ENCODE measurements at places on chromosomes 12 and 14.

DNA sequence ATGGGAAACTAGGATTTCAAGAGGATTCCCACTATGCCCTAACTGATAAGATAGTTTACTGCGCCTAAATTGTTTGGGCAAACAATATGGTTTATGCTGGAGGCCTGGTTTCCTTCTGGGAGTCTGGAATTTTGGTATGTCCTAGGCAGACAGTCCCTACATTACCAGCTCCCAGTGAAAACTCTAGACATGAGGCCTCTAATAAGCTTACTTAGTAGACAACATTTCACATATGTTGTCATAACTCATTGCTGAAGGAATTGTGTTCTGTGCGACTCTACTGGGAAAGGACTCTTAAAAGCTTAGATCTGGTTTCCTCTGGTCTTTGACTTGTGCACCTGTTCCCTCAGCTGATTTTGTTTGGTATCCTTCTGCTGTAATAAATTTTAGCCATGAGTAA is 18.0 kb upstream of the PRPF39 start:
- no peak for DNase-seq

- no peak for DNase-seq
Measured at GRCh38 chr12:45204757-45205156, 11.1 kb upstream of the ANO6 start.

DNA sequence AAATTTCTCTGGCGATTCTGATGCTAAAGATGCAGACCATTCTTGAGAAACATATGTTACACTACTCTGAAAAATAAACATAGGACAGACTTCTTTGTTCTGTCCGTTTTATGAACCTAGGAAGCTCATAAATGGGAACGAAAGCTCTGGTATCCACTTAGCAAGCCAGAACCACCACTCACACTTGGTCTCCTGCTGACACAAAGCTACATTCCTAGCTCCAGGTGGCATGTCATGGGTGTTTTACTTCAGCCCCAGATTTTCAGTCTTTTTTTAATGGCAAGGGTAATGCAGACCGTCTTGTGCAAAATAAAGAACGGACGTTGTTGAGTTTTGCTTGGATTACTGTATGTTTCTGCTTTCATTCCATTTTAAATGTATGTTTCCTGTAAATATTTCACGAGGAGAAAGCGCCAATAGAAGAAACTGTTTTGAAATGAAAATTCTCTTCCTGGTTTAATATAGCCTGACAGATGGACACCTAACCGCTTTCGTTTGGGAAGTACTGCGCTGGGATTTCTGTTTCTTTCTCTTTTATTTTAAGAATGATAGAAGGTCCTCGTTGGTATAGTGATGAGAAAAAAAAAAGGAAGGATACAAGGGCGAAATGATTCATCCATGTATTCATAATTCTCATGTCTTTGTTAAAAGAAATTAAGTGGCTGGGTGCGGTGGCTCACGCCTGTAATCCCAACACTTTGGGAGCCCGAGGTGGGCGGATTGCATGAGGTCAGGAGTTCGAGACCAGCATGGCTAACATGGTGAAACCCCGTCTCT is 871 bp upstream of the COQ5 start:
- no peak for DNase-seq

- DNase-seq, result no peak
Measured at GRCh38 chr12:45439039-45439438, 223.1 kb downstream of the ANO6 start.

DNA sequence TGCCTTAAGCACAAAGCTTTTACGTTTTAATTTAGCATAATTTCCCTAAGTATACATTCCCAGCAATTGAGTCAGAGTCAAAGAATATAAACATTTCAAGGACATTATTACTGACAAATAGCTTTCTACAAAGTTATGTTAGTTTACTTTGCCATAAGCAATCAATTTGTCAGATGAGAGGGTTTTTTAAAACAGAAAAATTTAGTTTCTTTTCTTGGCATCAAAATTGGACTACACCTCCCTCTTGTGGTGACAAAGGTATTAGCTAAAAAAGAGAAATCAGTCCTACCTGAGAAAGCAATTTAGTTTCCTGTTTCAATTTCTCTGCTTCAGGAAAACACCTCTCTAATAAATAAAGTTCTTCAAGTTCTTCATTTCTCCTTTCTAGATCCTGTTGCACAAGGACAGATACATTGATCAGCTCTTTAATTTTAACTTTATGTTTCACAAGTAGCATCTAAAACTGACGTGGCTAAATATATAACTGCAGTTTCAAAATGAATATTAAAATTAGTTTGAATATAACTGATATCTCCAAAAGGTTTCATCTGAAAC is 39.9 kb downstream of the DNAI7 start:
- no peak for DNase-seq

DNA sequence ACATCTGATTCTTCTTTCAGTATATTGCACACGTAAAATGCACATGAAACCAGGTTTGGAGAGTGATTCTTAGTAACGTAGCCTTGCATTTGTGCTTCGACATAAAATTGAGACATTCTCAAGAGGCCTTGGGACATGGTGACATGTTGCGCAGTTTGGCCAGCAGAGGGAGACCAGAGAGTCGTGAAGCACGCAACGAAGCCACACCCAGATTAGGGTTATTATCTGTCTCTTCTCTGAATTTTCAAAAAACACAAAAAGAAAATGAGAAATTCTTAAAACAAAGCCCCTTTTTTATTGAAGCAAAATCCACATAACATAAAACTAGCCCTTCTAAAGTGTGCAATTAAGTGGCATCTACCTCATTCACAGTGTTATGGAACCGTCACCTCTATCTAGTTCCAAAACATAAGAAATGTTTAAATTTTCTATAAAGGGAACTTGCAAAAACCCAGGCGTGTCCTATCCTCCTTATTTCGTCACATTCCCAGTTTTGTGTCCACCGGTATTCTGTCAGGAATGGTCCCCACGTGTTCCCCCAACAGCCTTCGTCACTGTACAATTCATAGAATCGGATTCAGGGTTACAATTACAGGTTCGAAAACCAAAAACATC is 108.8 kb upstream of the ATF7IP start:
- peak; percentile 54 for DNase-seq

DNA sequence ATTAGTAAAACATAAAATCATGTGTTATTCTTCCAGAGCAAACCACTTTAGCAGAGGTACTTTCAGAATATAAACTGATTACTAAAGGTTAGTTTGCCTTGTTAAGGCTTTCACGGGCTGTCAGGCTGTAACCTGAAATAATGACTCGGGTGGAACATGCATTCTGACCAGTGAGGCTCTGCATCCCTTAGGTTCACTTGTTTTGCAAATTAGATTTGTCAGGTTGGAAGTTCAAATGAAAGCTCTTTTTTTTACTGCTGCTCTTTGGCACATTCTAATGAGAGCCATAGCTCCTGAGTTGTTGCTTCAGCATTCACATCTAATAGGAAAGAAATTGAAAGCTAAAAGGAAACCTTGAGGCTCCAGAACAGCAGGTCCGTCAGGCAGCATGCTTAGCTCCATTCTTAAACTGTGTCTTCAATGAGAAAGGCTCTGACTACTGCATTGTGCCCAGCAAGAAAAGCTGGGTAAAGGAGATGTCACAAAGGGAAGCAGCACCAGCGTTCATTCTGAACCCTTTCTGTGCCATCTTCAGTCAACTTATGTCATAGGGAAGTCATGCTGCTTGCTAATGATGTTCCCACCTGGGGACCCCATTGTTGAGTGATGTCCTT is 445.5 kb upstream of the FBXO33 start:
- DNase-seq, result no peak

DNA sequence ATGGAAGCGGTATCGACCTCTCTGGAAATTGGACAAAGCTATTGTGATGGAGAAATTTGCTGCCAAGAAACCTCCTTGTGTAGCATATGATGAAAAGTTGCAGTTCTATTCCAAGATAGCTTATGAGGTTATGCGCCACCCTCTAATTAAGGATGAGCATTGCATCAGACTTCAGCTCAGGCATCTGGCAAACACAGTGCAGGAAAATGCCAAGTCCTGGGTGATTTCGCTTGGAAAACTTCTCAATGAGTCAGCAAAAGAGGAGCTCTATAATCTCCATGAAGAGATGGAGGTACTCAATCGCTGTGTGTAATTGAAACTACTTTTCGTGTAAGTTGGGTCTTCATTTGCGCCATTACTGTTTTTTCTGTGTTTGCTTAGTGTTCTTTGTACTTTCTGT is 51.2 kb downstream of the DNAH10 start:
- no peak for DNase-seq

DNA sequence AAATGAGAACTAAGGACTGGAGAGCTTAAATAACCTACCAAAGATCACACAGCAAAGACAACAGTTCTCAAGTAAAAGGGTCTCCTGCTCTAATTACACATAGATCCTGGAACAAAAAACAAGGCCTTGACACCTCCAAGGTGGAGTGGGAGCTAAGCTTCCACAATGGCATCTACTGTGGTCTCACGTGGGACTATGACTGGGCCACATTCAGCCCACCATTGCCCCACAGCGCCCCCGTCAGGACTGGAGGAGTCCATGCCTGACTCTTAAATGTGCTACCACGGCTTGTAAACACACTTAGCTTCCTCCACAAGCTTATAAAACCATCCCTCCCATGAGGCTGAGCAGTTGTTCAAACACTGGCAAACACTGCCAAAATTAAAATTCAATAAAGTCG is 88.5 kb downstream of the GCH1 start:
- DNase-seq, result no peak

- no peak for DNase-seq
Measured at GRCh38 chr12:55938826-55939501, 8.0 kb downstream of the DGKA start.

- DNase-seq, result no peak
Measured at GRCh38 chr12:103727638-103728037, 113.4 kb downstream of the NT5DC3 start.

- DNase-seq, result no peak
Measured at GRCh38 chr12:119082496-119082895, 96.2 kb upstream of the HSPB8 start.

DNA sequence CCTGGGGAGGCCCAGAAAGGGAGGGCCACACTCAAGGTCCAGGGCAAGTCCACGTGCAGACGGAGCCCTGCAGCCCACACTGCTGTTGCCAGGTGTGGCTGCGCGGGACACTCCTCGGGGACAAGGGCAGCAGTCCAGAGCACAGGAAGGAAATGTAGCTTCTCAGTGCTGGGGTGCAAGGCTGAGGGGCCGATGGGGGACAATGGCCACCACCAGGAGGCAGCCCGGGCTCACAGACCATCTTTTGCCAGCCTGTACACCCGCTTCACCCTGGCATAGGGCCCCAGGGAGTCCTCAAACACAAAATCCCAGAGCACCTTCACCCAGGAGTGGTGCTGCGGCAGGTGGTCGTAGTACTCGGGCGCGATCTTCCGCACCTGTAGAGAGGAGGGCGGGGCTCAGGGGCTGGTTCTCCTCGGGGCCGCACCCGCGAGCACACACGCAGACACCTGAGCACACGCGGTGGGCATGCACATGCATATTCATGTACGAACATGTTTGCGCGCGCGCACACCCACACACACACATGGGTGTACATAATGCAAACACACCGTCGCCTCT is 12.8 kb downstream of the DEGS2 start:
- no peak for DNase-seq

DNA sequence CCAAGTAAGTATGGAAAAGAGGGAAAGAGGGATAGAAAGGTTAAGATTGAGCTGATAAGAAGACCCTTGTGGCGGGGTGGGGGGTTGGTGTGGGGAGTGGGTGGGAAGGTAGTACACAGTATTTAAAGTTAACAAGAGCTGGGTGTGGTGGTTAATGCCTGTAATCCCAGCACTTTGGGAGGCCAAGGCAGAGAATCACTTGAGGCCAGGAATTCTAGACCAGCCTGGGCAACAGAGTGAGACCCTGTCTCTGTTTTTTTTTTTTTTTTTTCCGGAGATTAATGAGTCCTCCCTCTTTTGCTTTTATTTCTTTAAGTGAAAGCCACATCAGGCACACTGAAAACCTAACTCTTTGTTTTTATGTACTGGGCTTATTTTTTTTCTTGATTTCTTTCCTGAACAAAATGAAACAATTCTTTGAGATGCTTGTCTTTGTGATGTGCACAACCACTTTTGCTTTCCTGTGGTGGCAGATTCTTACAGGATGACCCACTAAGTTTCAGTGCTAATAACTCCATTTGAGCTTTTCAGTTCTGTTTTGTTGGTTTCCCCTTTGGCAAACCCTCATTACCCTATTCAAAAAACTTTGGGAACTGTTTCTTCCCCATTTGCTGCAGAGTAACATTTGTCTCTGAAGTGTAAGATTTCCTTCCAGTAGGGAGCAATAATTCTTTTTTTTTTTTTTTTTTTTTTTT is 54.8 kb downstream of the WNK1 start:
- no peak for DNase-seq

DNA sequence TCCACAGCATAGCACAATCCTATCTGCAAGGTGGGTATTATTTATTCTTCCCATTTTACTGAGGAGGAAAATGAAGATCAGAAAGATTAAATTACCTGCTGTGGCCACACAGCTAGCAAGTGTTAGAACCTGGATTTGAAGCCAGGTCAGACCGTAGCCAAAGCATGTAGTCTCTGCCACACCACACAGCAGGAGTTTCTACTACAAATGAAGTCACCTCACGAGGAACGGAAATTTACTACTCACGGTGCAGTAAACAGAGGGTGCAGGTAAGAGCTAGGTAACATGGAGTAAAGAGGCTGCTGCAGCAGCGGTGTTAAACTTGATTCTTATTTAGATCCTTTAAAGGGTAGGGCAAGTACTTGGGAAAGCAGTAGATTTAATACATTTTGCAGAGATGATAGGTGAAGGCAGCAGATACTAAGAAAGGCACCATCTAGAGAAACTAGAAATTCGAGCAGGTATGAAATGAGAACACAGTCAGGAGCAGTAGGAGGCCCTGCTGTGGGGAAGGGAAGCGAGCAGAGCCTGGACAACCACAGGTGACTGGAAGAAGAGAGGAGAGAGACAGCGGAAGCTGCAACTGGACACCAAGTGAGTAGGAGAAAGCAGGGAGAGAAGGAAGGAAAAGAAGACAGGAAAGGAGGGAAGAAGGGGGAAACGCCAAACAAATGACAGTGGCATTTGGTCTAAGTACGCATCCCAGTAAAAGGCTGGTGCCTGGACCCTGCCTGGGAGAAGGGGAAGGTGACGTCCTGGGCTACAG is 21.5 kb downstream of the SPTB start:
- no peak for DNase-seq

- no peak for DNase-seq
Measured at GRCh38 chr12:68686262-68686594, 550 bp upstream of the NUP107 start.

DNA sequence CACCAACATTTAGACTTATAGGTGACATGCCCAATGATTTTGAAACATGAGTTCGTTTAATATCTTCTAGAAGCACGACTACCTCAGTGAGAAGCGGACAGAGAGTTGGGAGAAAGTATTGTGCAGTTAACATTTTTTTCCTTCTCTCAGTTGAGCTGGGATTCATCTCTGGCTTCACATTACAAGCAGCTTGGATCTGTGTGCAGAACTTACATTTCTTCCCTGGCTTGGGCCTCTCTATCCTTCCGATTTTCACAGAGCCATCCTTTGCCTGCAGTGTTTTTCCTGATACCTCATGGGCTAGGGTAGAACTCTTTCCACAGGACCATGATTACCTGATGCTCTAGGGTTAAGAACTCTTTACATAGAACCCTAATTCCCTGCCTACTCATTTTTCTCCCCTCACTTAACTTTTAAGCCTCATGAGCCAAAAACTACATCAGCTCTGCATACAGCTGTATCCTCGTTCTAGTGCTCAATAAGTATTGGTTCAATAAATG is 86.5 kb downstream of the FLRT2 start:
- no peak for DNase-seq

- no peak for DNase-seq
Measured at GRCh38 chr12:124177276-124177950, 117.5 kb upstream of the RFLNA start.

- DNase-seq, result no peak
Measured at GRCh38 chr14:85308531-85309300, 221.2 kb upstream of the FLRT2 start.
